ENCODE measurements at places on chromosomes 5 and 9.

DNA sequence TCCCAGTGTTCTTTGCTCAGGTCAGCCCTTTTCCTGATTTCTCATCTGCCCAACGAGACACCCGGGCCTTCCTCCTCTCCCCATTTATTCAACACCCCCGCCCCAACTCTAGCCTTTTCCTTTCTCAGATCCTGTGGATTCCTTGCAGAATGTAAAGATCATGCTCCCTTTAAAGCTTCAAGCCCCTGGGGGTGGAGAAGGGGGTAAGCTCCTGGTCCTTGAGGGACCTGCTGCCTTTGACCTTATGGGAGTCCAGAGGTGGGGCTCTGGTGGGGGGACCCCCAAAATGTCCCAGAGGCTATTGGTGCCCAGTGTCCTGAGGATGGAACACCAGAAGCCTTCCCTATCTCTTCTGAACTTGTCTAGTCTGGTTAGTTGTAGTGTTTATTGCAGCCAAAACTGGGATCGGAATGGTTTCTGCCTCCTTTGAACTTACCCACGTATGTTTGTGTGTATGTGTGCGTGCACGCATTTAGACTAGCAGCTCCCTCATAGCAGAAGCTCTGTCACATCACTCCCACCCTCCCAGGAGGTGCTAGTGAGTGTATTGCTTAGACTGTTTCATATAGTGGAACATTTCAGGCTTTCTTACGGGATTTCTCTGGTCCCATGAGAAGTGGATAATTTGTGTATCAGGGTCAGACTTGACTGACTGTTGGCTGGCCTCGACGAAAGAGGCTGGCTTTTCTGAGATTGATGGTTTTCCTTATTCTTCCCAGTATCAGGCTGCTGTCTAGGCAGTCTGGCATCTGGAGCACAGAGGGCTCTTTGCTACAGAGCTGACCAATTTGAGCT is 1.1 kb downstream of the GALNT10 start:
- no peak for DNase-seq

DNA sequence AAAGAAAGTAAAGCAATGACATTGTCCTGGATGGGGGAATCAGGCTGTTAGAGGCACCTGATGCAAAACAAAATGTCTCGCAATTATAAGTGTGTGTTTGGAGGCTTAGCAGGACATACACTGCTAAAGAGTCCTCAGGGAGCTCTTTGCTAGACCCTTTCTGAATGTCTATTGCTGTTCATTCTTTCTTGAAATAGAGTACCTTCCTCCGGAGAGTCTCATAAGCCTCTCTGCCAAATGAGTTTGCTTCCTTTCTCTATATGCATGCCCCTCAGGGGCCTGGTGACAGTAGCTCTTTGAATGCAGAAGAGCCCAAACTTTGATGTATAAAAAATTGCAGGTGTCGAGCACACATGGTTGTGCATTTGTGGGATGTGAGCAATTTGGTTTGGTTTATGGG is 26.4 kb upstream of the ADAMTSL1 start:
- DNase-seq: no peak

GRCh38 chr5:143635888-143636287 is 176.1 kb upstream of the HMHB1 start:
- DNase-seq: no peak

DNA sequence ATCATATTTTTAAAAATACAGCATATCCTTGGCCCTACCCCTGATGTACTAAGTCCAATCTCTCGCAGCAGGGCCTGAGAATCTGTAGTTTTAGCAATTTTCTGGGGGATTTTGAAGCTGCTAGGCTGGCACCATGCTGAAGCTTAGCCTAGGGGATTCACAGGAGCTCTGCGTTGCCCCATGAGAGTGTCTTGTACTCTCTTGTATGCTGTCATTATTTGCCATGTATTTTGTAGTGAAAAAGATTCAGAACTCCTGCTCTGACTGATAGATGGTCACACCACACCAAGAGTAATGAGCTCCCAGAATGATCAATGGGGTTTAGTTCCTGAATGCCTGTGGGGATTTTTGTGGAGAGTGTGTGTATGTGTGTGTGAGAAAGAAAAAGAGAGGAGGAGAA is 20.7 kb upstream of the TRMT10B start:
- DNase-seq: no peak

GRCh38 chr5:56815658-56816545 is 553 bp downstream of the MAP3K1 start:
- DNase-seq: peak; percentile 47

- peak; percentile 97 for DNase-seq
These were observed at the start of gene TRIM41 for GRCh38 chr5:181223058-181223728. TRIM41 (plus strand) TSS chr5:181223281; CDS start chr5:181224000, 719 bp downstream.

GRCh38 chr5:149283626-149284480 is 12.2 kb downstream of the AFAP1L1 start:
- no peak for DNase-seq

- DNase-seq: no peak
These were observed 259.1 kb downstream of the SYK start for GRCh38 chr9:91060520-91061343.

DNA sequence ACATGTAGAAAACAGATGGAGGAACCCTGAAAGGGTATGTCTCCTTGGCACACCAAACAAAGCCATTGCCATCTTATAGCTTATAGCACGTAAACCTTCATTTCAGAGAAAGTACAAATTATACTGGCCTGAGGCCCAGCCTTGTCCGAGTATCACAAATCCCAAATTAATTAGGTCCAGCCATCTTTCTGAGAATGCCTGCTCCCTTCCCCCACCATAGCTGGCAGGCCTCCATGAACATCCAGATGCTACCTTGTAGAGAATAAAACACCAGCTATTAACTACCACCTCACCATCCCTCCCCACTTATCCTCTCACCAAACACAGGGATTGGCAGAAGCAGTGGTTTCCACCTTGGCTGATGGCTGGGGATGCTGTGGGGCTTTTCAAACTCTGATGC is 224.0 kb downstream of the SPOCK1 start:
- DNase-seq: no peak

GRCh38 chr5:159021901-159022556 is 77.7 kb downstream of the EBF1 start:
- no peak for DNase-seq

DNA sequence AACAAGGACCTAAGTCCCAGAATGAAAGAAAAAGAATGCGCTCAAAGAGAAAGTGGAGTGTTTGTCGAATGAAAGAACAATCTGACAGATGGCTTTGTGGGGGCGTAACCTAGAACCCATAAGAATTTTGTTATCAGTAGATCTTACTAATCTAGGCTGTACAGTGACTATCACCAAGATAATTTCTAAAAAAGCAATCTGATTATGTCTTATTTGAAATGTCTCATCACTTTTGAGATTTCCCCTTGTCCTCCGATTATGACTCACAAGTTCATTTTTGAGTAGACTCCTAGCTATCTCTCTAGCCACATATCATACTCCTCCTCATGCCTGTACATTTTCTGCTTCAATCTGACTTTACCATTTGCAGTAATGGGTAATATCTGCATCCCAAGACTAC is 135.6 kb upstream of the SMARCA2 start:
- DNase-seq: no peak

- peak; percentile 45 for DNase-seq
These were observed 12.8 kb downstream of the COL23A1 start for GRCh38 chr5:178577376-178577839.

DNA sequence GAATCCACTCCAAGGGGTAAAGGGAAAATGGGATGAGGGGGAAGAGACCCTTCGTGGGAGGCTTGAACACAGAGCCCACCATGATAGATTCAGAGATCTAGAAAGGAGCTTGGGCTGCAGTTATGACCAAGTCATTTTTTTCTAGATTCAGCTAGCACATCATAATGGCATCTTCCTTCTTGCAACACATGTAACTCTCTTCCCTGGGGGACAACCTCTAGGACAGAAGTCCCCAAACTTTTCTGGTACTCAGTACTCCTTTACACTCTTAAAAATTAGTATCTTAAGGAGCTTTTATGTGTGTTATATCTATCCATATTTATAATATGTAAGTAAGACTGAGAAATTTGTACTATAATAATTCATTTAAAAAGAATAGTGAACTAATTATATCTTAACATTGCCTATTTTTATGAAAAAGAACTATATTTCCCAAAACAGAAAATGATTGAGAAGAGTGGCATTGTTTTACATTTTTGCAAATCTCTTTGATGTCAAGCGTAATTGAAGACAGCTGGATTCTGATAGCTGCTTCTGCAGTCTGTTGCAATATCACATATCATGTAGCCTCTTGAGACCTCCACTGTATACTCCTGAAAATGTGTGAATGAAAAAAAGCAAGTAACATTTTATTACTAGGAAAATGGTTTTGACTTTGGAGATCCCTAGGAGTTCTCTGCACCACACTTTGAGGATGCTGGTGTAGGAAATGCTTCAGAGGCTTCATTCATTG is 875 bp downstream of the ACO1 start:
- DNase-seq: no peak

DNA sequence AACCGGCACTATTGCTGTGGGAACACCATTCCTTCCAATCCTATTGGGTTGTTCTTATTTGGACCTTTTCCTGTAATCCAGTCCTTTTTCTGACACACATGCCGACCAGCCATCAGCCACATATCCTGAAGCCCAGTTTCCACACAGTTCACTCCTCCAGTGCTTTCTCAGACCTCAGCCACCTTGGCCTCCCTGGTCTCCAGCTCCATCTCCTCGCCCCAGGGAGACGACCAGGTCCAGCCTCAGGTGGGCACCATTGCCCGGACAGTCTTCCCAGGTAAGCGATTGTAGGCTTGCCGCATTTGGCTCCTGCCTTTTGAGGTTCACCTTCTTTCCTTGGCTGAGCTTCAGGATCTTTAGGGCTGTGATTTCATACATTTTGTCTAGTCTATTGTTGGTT is 15.2 kb upstream of the TERT start:
- no peak for DNase-seq

DNA sequence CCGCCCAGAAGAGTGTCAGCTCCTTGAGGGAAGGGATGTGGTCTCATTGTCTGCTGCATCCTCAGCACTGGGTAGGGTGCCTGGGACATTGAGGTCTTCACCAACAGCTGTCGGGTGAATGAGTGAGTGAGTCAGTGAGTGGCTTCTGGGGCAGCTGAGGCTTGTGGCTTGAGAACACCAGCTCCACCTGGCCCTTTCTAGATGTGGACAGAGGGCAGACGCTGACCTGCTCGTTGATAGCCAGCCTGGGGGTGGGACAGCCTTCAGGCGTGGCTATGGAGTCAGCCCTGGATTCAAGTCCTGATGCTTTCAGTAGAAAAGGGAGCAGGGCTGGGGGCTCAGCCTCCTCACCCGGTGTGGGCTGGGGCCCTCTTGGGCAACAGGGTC is 215.1 kb downstream of the C9orf50 start:
- DNase-seq: no peak

- DNase-seq: no peak
These were observed 75.4 kb downstream of the PRR16 start for GRCh38 chr5:120539471-120539870.

- DNase-seq: no peak
These were observed 12.8 kb downstream of the TENT4A start for GRCh38 chr5:6726006-6726405.

DNA sequence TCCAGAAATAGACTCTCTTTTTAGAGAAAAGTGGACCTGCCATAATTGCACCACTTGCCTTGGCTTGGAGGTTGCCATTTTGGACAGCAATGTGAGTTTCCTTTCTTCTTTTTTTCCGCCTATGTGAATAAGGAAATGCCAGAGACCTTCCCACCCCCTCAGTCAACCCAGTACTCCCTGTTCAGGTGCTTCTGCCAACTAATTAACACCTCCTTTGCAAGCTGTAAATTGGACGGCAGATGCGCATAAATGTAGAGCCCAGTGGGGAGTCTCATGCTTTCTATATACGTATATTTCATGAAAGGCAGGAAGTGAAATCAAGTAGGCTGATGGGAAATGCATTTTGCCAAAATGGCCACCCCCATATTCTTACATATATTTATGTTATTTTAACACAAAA is 269.8 kb upstream of the RFX3 start:
- DNase-seq: no peak

GRCh38 chr9:27421577-27421976 is 102.5 kb upstream of the IFNK start:
- DNase-seq: no peak

DNA sequence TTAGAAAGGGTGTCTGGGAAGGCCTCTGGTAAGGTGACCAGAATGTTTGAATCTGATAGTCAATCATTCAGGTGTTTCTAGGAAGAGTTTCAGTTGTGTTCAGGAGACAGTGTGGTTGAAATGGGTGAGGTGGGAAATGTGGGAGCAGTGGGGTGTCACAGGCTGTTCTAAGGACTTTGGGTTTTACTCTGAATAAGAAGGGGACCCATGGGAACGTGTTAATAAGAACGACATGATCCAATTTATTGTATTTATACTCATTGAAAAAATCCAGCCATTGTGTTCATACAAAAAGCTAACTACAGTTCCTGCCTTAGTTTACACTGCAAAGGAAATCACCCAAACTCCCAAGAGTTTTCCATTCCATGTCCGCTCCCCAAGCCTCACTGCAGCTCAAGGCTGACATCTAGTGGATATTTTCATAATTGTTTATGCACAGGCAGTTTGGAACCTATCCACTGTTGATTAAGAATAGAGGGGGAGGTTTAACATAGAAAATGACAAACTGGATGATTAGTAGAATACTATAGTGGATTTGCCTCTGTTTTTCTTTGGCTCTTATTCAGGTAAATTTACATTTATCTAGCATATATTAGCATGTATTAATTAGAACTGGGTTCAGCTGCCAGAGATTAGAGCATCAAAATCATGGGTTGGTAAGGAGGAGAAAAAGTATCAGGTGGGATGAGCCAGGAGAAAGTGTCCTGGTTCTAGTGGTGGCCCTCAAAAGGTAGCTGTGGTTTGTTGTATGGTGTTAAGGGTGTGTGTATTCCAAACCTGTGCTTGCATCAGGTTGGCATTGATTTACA is 17.7 kb downstream of the CAVIN4 start:
- peak; percentile 71 for DNase-seq

DNA sequence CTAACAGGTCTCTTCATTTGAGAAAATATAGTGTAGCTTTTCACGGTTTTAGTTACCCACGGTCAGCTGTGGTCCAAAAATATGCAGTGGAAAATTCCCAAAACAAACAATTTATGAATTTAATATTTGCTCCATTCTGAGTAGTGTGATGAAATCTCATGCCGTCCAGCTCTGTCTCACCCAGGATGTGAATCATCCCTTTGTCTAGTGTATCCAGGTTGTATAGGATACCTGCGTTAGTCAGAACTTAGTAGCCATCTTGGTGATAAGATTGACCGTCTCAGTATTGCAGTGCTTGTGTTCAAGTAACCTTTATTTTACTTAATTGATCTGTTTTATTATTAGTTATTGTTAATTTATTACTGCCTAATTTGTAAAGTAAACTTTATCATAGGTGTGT is 41.1 kb downstream of the NDUFS4 start:
- no peak for DNase-seq

- no peak for DNase-seq
These were observed 1.7 kb downstream of the ASB6 start for GRCh38 chr9:129640086-129640870.

DNA sequence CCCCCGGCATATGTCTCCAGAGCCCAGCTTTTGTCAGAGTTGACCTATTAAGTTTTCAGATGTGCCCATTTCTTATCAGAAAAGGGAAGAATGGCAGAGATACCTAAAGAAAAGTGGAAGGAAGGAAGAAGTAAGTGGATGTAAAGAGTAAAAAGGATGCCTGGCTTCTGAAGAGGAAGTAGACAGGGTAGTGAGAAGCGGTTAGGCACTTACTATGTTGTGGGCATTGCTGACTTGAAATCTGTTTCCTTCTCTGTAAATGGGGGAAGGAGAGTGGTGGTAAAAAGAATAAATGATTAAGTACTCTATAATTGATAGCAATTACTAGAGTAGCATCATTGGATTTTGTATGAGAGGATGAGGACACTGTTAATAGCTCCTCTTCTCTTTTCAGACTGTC is 9.9 kb downstream of the ANP32B start:
- no peak for DNase-seq

Measured in endothelial cell (in vitro differentiated cells).